Right atrium auricular region (tissue), 2 donors: ENCODE measurements at places on chromosomes 2 and 18.
A peak's percentile ranks its signal among the peaks of the same experiment; 100 is the strongest.

DNA sequence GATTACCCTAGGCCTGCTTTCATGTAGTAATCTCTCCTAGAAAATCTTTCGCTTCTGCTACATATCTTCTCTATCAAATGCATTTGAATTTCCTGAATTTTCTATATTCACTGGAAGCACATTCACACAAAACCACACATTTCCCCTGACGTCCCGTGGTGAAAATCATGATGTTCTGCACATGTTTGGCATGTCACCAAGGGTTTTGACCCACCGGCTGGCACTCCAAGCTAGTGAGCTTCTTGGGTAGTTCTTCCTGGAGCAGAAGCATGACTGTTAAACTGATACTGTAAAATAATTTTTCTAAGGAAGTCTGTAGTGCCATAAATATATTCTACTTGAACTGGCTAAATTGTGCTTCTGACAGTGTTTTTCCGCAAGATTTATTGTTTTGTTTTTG lies 510.1 kb upstream of the SLC8A1 start:
- DNase-seq: no peak

- DNase-seq: no peak
Measured at GRCh38 chr18:37483221-37483971, 82.2 kb downstream of the CELF4 start.

DNA sequence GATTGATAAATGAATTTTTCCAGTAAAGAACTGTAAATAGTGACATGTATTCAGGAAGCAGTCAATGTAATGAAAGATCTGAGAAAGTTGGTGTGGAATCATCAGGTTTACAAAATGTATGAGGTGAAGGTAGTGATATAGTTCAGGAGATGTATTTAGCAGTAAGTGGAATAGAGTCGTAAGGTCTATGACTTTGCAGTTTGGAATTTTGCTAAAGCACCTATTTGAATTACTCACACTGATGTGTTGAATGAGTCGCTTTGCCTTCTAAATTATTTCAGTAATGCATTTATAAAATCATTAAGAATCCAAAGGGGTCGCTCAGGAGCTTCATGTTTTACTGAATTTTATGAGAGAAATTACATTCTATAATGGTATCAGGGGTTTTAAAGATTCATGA lies 713.7 kb downstream of the DSC3 start:
- no peak for DNase-seq

DNA sequence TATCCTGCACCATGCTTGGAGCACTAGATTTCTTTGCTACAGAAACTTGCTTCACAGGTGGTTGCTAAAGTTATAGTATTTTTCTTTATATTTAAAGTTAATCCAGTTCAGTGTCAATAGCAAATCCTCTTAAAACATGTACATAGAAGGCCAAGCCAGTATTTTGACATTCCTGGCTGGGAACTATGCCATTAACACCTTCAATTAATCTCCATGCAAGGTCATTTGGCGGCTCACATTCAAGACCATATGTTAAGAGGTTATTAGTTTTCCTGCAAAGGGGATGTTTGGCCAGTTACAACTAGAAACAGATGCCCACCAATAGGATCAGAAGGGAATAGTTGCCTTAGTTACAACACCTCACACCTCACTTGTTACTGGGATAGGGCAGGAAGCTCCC lies 261.3 kb upstream of the MEIS1 start:
- no peak for DNase-seq

GRCh38 chr2:158993030-158993429 lies 24.6 kb downstream of the TANC1 start:
- no peak for DNase-seq

GRCh38 chr2:133655610-133656009 lies 87.3 kb upstream of the NCKAP5 start:
- no peak for DNase-seq

- no peak for DNase-seq
Measured at GRCh38 chr2:207449642-207450165, 80.1 kb upstream of the CREB1 start.

GRCh38 chr18:9736286-9736835 lies 28.3 kb downstream of the RAB31 start:
- DNase-seq: peak; percentile 48

DNA sequence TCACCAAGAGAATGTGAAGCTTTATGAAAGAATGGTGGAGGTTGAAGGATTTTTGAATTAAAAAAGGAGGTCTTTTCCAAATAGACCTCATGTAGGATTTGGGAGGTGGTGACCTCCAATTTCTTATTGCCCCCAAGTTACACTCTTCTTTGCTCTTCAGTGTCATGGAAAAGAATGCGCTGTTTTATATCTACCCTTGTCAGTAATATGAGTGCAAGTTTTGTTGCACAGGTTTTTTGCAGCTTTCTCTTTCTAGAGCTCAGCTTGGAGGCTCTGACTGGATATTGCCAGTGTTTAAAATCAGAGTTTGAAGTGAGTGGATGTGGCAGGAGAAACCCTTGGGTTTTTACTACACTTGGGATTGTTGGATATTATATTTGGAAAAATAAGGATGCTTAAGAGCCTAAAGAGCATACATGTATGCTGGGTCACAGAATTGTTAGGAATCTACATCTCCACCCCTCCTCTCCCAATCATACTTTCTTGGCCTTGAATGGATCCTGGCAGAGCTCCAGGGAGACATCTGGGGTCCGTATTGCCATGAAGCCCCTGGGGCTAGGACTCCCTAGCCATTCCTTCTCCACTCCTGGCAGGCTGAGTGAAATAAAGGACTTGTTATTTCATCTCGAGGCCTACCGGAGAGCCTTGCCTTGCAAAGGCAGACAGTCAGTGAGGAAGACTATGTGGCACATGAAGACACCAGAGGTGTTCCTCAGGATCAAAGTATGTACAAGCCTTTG lies 43.8 kb downstream of the APOB start:
- no peak for DNase-seq

GRCh38 chr18:49398331-49398730 lies 62.1 kb downstream of the DYM start:
- no peak for DNase-seq

GRCh38 chr2:31197166-31197565 lies 20.1 kb downstream of the CAPN14 start:
- DNase-seq: no peak

- DNase-seq: no peak
Measured at GRCh38 chr2:62270728-62271127, 74.8 kb downstream of the B3GNT2 start.

- DNase-seq: peak; percentile 89
Measured at GRCh38 chr2:69177063-69177771, 164.2 kb downstream of the ANTXR1 start.

GRCh38 chr2:211976076-211976475 lies 562.5 kb downstream of the ERBB4 start:
- no peak for DNase-seq

DNA sequence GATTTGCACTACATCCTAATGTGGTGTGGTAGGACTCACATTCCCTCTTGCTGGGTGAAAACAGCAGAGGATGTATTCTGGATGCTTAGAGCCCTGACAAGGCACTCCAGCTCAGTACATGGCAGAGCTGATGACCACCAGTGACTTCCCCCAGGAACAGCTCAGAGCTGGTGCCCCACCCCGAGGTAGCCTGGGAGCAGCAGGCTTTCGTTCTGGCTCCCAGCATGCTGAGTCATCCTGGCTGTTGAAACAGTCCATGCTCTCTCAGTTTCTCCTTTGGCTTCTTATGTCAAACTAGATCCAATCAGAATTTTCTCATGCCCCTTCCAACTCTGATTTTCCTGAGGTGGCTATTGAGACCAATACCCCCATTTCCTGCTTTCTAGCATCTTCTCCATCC lies 438.2 kb downstream of the NBAS start:
- no peak for DNase-seq

DNA sequence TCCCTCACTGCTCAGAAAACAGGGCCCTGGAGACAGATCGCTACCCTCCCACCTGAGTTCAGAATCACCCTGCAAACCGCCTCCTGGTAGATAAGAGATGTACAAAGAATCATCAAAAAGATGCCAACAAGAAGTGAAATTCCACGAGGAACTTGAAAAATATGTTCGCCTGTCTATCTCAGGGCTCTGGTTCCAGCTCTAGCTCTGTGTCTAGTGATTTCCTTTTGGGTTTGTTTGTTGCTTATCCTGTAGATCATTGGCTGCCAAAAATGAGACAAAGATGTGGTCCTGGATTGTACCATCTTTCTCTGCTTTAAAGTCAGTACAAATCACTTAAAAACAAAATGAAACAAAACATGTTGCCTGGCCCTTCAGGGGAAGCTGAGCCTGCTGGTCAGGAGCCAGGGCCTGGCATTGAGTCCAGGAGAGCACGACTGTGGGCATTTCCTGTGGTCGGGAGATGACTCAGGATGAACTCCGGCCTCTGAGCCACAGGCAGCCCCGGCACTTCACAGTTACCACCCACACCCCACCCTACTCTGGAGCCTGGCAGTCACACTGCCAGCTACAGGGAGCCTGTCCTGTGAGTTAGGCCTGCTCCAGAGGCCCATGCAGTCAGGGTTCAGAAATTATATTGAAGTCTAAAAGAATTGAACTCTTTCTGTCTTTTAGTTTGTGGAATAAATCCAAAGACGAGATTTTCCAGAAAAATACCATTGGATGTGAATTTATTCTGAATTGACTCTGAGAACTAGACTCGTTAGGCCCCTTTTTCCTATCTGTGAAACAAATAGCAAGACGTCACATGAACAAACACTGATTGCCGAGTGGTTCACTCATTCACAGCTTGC lies 8.0 kb upstream of the ITGB6 start:
- DNase-seq: peak; percentile 78

DNA sequence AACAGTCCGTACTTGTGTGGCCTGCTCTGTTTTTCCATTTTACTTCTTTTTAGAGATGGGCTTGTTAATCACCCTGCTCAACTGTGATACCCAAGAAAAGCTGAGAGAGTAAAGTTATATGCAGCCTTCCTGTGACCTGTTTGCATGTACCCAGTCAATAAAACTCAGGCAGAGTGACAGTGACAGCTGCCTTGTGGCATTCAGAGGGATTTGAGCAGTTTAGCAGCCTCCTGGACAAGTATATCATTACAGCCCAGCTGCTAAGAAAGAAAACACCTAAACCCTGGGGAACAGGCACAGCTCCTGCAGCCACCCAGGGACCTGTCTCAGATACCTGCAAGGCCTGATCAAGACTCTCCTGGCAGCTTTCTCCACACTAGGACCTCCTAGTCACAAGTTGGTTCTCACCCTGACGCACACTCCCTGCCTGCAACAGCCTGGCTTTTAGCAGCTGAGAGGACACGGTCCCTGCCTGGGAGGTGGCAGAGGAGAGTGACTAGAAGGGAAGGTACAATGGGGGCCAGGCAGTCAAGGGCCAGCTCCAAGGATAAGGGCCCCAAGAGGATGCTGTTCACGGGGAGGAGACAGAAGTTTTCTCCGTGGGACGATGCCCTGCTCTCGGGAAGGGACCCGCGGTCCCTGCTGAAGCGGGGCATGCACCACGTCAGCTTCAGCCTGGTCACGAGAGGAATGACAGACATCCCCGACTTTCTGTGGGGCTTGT lies at the start of gene LRRC30:
TSS of gene LRRC30 (plus strand) at position 464 of the 724 bp plus-strand sequence. CDS start at position 514, 50 bp downstream.
- DNase-seq: no peak

GRCh38 chr18:13463526-13464210 lies 245.1 kb downstream of the LDLRAD4 start:
- DNase-seq: no peak
